Stimulated activated CD8-positive, alpha-beta memory T cell treated with anti-CD3 and anti-CD28 coated beads, Interleukin-15, amount 100 ng/mL, for 1 hour (primary cell): ENCODE measurements at places on chromosomes 5 and 9.

GRCh38 chr5:137595396-137596079 is 96.4 kb upstream of the SPOCK1 start:
- DNase-seq: no peak

- DNase-seq: no peak
Observed at GRCh38 chr9:87490225-87490624, 7.4 kb upstream of the DAPK1 start.

GRCh38 chr9:89648247-89649000 is 43.6 kb downstream of the GADD45G start:
- no peak for DNase-seq

GRCh38 chr5:67842806-67843205 is 372.8 kb upstream of the PIK3R1 start:
- DNase-seq: no peak

GRCh38 chr5:27266184-27266583 is 227.8 kb upstream of the CDH9 start:
- no peak for DNase-seq
